Osteoblast (primary cell): ENCODE measurements at places on chromosomes 7 and 10. TPM values are rescaled to one million over a fixed set of nuclear protein-coding genes. Genes with fewer than 3 reads are reported as not detected.

GRCh38 chr7:154869436-154869835, 133.5 kb downstream of the PAXIP1 start:
- DNase-seq: peak; percentile 18

GRCh38 chr10:113056441-113057021, 106.5 kb downstream of the TCF7L2 start:
- no peak for DNase-seq

DNA sequence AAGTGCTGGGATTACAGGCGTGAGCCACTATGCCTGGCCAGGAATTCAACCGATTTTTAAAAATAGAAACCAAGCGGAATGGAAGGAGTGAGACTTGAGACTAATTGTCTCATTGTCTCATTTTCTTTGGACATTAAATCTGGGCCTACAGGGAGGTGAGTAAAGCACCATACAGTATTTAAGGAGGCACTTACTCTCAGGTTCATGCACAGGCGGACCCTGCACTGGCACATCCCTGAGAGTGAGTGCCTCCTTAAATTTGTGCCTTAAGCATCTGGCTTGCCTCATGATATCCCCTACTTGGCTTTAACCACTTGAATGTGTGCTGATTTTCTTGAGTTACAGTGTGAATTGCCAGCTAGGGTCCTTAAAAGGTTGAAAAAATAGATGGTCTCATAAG, 10.6 kb downstream of the UBE3C start:
- no peak for DNase-seq

DNA sequence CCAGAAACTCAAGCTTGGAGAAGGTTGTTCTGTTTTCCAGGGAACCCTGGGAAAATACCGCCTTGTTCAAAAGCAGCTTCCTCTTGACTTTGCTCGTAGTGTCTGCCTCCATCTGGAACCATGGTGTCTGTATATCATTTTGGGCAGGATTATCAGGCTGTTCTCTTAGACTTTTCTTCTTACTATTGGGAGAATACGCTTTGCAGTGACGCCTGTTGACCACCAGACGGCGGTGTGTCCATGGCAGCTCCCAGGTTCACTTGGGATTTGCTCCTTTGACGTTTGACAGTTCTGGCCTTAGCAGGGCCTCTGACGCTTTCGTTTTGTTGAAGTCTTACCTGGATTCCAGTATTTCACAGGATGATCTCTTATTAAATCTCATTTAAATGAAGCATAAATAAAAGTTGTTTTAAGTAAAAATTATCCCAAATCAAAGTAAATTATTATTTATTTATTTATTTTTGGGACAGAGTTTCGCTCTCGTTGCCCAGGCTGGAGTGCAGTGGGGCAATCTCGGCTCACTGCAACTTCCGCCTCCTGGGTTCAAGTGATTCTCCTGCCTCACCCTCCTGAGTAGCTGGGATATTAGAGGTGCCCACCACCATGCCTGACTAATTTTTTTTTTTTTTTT, 41.8 kb upstream of the GJD4 start:
- peak; percentile 68 for DNase-seq

GRCh38 chr7:105141068-105141467, 127.1 kb downstream of the KMT2E start:
- peak; percentile 62 for DNase-seq

DNA sequence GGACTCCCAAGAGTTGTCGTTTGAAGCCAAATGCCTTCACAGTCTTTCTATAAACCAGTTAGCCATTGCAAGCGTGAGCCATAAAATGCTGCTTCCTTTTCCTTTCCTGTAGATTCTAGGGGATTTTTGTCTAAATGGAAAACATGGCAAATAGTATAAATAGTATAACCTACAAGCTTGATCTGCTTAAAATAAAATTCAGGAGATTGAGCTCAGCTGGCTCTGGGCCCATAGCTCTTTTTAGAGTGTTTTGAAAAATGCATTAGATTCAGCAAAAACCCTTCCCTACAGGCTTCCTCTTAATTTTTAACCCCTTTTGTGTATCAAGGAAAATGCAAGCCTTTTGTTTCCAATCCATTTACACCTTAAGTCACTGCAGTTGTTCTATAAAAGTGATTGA, 190.1 kb upstream of the GDF10 start:
- DNase-seq: no peak

DNA sequence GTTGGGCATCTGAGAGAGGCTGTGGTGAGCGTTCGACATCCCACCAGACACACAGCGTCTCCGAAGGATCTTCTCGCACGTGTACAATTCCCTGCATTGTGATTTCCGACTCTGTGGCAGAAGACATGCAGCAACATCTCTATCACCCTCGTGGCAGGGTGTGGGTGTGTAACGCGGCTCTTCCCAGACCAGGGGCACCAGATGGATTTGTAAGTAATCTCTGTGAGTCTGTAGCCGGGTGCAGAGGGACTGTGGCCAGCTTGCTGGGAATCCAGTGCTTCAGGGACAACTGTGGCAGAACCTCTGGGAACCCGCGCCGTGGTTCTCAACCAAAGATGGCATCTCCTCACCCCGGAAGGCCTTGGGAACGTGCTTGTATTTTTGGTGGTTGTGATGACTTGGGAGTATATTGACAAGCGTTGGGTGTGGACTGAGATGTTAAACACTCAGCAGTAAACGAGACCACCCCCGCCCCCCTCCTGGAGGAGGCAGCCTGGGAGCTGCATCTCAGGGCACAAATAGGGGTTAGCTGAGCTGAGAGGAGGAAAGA, 21.2 kb downstream of the FOXL3 start:
- peak; percentile 53 for DNase-seq

Gene ATRNL1
- total RNA-seq: 1.2 and 1.4 TPM in 2 replicates

Gene KCND2
- total RNA-seq: 6.5 and 9.4 TPM in 2 replicates
